ENCODE measurements at places on chromosomes 3 and 15.

DNA sequence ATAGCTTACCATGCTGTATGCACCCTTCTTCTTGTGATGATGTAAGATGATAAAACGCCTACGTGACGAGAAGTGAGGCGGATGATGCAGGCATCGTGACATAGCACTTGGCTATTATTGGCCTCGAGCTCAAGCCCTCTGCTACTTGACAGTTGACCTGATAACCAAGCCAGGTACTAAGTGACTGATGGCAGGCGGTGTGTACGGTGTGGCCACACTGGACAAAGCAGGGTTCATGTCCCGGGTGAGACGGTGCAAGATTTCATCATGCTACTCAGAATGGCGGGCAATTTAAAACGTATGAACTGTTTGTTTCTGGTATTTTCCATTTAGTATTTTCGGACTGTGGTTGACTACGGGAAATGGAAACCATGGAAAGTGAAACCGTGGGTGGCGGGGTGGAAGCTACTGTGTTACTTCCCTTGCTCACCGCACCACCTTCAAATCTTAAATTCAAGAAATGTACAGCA is 57.7 kb downstream of the SLC12A8 start:
- DNase-seq, result no peak

- DNase-seq, result no peak
Observed at GRCh38 chr3:71900057-71900456, 115.1 kb upstream of the PROK2 start.

- DNase-seq, result no peak
Observed at GRCh38 chr3:21055015-21055414, 696.0 kb downstream of the ZNF385D start.

- no peak for DNase-seq
Observed at GRCh38 chr15:28889346-28889745, 3.6 kb downstream of the APBA2 start.

GRCh38 chr3:157333551-157333991 is 103.1 kb upstream of the PTX3 start:
- DNase-seq, result no peak

- no peak for DNase-seq
Observed at GRCh38 chr15:40985541-40986330, 32.5 kb downstream of the CHAC1 start.

DNA sequence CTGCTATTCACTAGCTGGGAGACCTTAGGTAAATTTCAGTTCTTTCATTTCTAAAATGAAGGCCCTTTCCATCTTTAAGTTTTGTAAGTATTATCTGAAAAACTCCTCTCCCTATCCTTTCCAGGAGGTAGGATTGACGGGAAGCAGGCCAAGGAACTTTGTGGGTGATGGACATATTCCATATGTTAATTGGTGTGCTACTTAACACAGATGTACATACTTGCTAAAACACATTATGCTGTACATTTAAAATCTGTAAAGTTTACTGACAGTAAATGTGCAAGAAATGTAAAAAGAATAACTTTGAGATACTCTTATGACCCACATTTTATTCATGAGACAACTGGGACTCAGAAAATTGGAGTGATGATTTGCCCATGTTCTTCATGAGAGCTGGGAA is 329.8 kb upstream of the LRRC3B start:
- no peak for DNase-seq

- peak; percentile 64 for DNase-seq
Observed at GRCh38 chr3:12663401-12663935, 449 bp downstream of the RAF1 start.

GRCh38 chr3:160099834-160100233 is 111.2 kb downstream of the IL12A start:
- no peak for DNase-seq

DNA sequence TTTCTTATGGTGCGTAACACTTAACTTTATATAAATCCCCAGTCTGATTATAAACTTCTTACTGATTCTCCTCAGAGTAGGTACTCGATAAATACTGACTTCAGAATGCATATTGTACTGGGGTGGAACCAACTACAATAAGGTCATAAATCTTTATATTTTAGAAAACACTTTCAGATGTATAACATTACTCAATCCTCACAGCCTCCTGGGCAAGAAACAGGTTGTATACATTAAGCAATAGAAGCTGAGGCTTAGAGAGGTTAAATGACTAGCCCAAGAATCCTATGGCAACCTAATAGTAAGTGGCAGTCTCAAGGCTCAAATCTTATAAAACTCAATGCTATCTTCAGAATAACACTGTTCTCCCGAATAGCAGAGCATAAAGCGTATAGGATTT is 9.1 kb downstream of the VPS13C start:
- no peak for DNase-seq

GRCh38 chr15:42999201-42999779 is 78.7 kb upstream of the TTBK2 start:
- DNase-seq, result no peak

DNA sequence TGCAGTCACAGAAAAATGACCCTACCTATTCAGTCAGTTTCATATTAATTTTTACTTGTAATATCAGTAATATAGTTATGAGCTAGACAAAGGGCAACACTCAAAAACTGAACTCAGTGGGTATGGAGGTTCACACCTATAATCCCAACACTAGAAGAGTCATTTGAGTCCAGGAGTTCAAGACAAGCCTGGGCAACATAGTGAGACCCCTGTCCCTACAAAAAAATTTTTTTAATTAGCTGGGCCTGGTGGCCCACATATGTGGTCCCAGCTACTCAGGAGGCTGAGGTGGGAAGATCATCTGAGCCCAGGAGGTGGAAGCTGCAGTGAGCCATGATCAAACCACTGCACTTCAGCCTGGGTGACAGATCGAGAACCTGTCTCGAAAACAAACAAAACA is 3.1 kb downstream of the TMF1 start:
- DNase-seq, result no peak

GRCh38 chr15:56943403-56943802 is 25.0 kb downstream of the TCF12 start:
- DNase-seq, result no peak

DNA sequence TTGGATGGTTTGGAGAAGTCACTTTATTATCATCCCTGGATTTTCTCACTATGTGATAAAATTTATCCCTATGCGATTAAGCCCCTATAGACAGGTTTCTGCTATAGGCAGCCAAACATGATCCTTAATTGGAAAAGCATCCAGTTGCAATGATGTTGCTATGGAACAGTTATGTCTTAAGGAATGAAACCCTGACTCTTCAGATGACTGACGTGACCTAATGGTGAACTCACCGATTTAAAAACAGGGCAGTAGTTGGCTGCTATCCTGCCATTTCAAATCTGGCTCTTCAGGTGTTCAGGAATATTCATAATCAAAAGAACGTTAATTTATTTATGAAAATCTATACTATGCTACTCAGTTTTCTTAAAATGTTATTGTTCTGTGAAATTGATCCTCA is 106.8 kb upstream of the ROBO1 start:
- no peak for DNase-seq

- DNase-seq, result no peak
Observed at GRCh38 chr3:133246773-133247172, 153.1 kb upstream of the BFSP2 start.

DNA sequence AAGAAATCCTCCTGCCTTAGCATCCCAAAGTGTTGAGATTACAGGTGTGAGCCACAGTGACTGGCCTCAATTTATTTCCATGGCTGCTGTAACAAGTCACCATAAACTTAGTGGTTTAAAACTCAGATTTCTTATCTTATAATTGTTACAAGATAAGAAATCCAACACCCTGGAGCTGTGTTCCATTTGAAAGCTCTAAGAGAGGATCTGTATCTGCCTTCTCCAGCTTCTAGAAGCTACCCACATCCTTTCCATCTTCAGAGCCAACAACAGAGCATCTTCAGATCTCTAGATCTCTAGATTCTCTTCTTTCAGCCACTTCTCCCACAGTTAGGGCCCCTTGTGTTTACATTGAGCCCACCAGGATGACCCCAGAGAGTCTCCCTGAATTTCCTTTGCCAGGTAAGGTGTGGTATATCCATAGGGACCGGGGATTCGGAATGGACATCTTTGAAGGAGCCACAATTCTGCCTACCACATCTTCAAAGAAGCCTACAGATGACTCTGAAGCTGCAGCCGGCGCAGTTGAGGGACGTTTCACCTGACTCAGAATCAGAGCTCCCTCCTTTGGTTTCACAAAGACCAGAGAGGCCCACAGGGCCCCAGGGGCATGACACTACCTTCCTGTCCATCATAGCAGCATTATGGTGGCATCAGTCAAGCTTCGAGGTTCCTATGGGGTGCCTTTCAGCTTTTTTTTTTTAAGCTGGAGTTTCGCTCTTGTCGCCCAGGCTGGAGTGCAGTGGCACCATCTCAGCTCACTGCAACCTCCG is 87.0 kb upstream of the IGF1R start:
- no peak for DNase-seq

- DNase-seq, result no peak
Observed at GRCh38 chr15:41919954-41920538, 26.2 kb upstream of the SPTBN5 start.

GRCh38 chr15:72782274-72783003 is 1.1 kb downstream of the ADPGK start:
- DNase-seq, result no peak

DNA sequence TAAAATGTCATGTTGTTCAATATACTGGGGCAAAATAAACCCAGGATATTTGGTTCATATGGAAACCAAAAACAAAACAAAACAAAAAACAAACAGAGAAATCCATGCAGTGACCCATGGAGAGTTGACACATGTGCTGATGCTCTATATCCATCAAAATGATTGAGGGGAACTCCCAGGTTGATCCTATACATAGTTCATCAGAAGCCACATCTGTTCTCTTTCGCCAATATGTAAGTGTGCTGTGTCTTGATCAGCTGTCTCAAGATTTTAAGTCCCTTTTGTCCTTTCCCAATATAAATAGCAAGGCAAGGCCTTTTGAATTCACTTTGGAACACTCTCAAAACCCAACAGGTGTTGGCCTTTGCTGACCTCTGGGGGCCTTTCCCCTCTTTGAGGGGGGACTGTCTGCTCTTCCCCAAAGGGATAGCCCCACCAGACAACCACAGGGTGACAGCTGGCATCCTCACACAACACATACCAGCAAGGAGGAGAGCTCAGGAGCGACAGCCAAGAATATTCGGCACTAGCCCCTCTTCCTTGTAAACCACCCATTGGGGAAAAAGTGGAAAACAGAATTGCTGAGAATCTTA is 209.4 kb upstream of the CD96 start:
- no peak for DNase-seq

DNA sequence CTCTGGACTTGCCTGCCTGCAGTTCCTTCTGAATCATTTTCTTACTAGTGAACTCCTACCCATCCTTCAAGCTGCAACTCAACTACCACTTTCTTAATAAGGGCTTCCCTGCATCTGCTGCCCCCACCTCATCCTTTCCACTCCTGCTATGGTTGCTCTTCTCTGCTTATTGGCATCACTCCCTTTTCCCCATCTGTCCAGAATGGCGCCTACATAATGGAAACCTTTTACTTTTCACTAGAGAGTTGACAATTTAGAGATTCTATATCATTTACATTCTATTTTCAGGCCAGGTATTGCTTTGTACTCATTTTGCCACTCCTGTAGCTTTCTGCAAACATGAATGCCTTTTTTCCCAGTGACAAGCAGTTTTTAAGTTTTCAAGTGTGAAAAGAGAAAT is 1.9 kb upstream of the EPHA3 start:
- no peak for DNase-seq

GRCh38 chr3:156642750-156643728 is 31.4 kb upstream of the TIPARP start:
- no peak for DNase-seq

GRCh38 chr3:150599611-150600297 is 3.4 kb upstream of the SELENOT start:
- no peak for DNase-seq

GRCh38 chr3:145807990-145808389 is 353.0 kb downstream of the PLOD2 start:
- DNase-seq, result no peak

DNA sequence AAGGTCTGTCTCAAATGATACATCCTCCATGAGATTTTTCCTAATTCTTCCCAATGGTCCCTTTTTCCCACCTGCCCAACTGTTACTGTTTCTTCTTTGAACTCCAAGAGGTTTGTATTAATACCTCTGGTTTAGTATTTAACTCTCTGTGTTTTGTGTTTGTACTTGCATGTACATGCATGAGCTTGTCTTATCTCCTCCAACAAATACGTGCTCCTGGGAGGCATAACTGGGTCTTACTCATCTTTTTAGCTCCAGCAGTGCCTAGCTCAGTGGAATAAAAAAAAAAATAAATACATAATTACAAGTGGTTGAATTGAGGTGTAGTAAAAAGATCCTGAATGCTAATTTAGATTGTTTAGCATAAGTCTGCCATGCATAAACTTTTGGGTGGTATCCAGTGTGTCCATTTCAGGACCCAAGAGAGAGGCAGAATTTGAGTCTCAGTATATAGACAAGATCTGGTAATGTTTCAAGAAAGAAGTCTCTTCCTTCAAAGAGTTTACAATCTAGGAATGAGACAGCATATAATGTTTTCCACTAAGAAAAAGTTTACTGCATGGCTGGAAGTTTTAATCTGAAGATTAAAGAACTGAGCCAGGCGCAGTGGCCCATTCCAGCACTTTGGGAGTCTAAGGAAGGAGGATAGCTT is 1.7 kb upstream of the LYSMD2 start:
- DNase-seq, result no peak

DNA sequence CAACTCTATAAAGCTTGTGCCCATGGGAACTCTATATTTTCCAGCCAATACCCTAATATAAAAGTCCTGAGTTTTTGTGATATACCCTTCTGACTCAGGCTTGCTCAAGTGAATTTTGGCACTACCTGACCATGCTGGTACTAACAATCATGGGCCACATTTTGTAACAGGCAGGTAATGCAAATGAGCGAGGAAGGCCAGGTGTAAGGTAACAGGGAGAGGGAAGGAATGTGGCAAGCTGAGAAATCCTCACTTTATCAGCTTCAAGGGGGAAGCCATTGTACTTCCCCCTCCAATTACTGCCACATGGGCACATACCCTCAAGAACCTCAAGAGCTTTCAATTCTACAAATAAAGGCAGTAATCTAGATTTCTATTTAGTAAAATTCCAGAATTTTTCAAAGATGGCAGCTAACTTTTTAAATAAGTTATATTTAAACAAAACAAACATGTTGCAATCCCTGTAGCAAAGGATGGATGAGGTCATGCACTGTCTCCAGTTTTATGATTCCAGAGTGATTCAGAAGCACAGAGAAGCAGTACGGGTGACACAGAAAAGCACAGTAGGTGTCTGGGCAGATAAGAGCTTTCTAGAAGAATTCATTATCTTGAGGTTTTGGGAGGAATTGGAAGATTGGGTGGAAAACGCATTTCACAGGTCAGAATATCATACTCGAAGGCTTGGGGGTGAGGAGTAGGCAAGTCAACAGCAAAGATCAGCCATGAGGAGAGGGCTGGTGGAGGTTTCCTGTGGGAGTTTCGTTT is 87.6 kb downstream of the FOXP1 start:
- no peak for DNase-seq

- no peak for DNase-seq
Observed at GRCh38 chr15:89857673-89858072, 36.1 kb downstream of the AP3S2 start.
